Transverse colon (tissue), 4 donors: ENCODE measurements at places on chromosomes 2 and 18. TPM values are rescaled to one million over a fixed set of nuclear protein-coding genes. Genes with fewer than 3 reads are reported as not detected.

POTEC gene
- under 0.01 TPM for total RNA-seq

ZFAND2B gene
- total RNA-seq = 156 TPM

REG1B gene
- total RNA-seq = not detected

DAW1 gene
- total RNA-seq = not detected

CPSF3 gene
- total RNA-seq = 173 TPM

EFR3B gene
- total RNA-seq = under 0.01 TPM

LMAN2L gene
- total RNA-seq = 27.3 TPM

SERPINB11 gene
- not detected for total RNA-seq

TACR1 gene
- 0.20 TPM for total RNA-seq

DOK1 gene
- 21.3 TPM for total RNA-seq

- no peak overlapping the region for H3K4me3 ChIP-seq
- H3K4me1 ChIP-seq = no peaks in the 10 kb centered on the region
- DNase-seq = no peak
- H3K27me3 ChIP-seq = no peaks in the 10 kb centered on the region
- no peak overlapping the region for H3K27ac ChIP-seq
These were observed 326.5 kb upstream of the THUMPD2 start for GRCh38 chr2:40105593-40105992.

- peaks cover 8% of the 10 kb centered on the region for H3K4me1 ChIP-seq
- peaks cover 3% of the 10 kb centered on the region for H3K27me3 ChIP-seq
- DNase-seq = no peak
These were observed 41.5 kb downstream of the SCTR start for GRCh38 chr2:119482481-119483394.

DNA sequence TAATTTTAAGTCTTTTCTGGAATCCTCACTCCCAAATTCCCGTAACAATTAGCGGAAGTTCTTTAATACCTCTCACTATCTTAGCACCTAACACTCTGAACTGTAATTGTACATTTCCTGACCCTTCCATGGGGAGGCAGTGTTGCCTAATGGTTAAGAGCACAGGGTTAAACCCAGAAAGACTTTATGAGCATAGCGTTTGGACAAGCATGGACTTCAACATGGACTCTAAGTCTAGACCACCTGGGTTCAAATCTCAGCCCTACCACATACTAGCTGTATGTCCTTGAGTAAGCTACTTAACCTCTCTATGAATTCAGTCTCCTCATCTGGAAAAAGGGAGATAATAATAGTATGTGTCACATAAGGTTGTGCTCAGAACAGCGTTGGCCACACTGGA, 13.0 kb downstream of the ANTXR1 start:
- H3K4me3 ChIP-seq = no peak overlapping the region
- H3K27ac ChIP-seq = no peak overlapping the region
- peak; percentile 44 for DNase-seq

DNA sequence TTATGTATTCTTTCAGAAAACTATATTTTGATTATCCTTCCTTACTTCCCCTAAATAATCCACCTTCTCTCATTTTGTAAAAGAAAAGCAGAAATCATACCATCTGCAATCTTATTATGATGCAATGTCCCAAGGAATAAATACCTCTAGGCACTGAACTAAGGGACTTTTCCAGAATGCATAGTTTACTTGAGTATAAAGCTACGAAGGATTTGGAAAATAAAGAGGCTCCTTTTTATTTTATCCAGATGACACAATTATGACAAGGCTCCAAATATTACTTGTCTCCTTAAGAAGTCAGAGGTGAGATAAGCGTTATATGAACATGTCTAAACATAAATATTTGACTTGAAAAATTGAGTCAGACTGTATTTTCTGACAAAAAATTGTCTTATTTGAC, 72.1 kb downstream of the COL3A1 start:
- no peak overlapping the region for H3K27ac ChIP-seq
- H3K4me3 ChIP-seq = no peak overlapping the region
- no peak for DNase-seq
- H3K27me3 ChIP-seq = no peaks in the 10 kb centered on the region

DNA sequence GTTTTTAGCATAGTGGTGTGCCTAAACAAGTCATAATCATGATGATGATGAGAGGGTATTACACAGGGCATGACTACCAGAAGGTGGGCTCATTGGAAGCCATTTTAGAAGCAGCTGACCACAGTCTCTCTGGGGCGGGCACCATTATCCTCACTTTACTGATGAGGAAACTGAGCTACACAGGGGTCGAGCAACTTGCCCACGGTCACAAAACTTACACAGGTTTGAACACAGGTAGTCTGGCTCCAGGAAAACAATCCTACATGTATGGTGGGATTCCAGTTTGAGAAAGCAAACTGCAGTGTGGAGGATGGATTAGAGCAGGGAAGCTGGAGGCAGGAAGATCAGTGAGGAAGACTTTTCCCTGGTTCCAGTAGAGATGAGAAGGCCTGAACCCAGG, 6.2 kb downstream of the RHOB start:
- H3K36me3 ChIP-seq = peaks cover 5% of the 10 kb centered on the region
- peaks cover 4% of the 10 kb centered on the region for H3K4me1 ChIP-seq
- no peaks in the 10 kb centered on the region for H3K27me3 ChIP-seq

DNA sequence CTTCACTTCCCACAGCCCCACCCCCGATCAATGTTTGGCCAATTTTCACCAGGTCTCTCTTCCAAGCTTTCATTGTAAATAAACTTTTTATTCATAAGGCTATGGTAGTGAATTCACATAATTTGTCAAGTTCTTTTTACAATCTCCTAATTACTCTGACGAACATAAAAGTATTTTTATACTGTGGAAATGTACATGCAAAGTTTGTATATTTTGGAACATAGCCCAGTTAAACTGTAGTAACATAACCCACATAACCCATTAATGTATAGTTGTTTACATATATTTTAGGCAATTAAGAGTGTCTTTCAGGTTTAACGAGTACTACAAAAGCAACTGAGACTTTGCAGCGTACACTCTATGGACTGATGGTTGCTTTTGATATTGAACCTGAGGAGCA, 228.3 kb upstream of the ERBB4 start:
- no peak overlapping the region for H3K27ac ChIP-seq
- H3K4me1 ChIP-seq = no peaks in the 10 kb centered on the region
- no peak for DNase-seq
- no peaks in the 10 kb centered on the region for H3K36me3 ChIP-seq
- H3K4me3 ChIP-seq = no peak overlapping the region

- H3K27me3 ChIP-seq = no peaks in the 10 kb centered on the region
- H3K4me1 ChIP-seq = no peaks in the 10 kb centered on the region
- H3K27ac ChIP-seq = no peak overlapping the region
- H3K4me3 ChIP-seq = no peak overlapping the region
- H3K36me3 ChIP-seq = no peaks in the 10 kb centered on the region
These were observed 37.5 kb downstream of the KCNS3 start for GRCh38 chr2:17915811-17916518.

DNA sequence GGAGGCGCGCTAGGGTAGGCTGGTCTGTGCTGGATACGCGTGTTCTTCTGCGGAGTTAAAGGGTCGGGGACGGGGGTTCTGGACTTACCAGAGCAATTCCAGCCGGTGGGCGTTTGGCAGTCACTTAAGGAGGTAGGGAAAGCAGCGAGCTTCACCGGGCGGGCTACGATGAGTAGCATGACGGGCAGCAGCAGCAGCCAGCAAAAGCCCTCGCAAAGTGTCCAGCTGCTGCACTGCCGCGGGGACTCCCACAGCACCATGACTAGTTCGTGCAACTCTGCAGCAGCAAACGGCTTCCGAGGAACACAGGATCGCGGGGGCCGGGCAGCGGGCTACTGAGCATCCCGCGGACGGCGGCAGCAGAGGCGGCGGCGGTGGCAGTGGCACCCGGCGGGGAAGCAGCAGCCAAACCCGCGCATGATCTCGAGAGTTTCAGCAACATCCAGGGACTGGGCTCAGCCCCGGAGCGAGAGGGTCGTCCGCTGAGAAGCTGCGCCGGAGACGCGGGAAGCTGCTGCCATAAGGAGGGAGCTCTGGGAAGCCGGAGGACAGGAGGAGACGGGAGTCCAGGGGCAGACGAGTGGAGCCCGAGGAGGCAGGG, 368 bp downstream of the TMEFF2 start:
- H3K27me3 ChIP-seq = peaks cover 88% of the 10 kb centered on the region
- peaks cover 25% of the 10 kb centered on the region for H3K4me1 ChIP-seq
- no peak for DNase-seq
- H3K36me3 ChIP-seq = no peaks in the 10 kb centered on the region

GRCh38 chr2:46849046-46849715, 66.4 kb downstream of the MCFD2 start:
- peak overlapping the region; percentile 93 for H3K27ac ChIP-seq
- H3K4me1 ChIP-seq = peaks cover 54% of the 10 kb centered on the region
- H3K27me3 ChIP-seq = no peaks in the 10 kb centered on the region
- no peaks in the 10 kb centered on the region for H3K36me3 ChIP-seq
- no peak overlapping the region for H3K4me3 ChIP-seq

DNA sequence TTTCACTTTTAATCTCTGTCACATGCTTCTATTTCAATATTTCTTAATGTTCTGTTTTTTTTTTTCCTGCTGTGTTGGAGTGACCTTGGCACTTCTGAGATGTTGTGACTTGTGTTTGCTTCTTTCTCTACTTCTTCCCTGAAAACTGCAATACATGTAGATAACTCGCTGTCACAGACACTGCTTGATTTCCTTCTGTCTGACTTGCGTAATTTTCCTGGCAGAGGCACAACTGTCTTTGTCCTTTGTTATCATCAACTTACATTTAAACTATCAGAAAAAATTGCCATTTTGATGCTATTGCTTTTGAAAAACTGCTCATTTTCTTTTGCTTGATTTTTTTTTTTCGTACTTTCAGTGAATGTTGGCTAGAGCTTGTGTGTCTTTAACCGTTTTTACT, 69.0 kb downstream of the BABAM2 start:
- no peaks in the 10 kb centered on the region for H3K36me3 ChIP-seq
- DNase-seq = peak; percentile 29
- H3K27me3 ChIP-seq = no peaks in the 10 kb centered on the region
- H3K4me1 ChIP-seq = peaks cover 26% of the 10 kb centered on the region

- H3K27ac ChIP-seq = no peak within 1 kb of the TSS
- no peaks in the 10 kb centered on the region for H3K4me1 ChIP-seq
- DNase-seq = no peak
- no peak within 1 kb of the TSS for H3K4me3 ChIP-seq
These were observed at the start of gene SULT1C2 for GRCh38 chr2:108288534-108289106. Gene SULT1C2, plus strand, starts transcription at chr2:108288895. Its CDS starts 4,773 bp downstream, at chr2:108293668.

GRCh38 chr2:12861344-12861930, 144.7 kb downstream of the TRIB2 start:
- peaks cover 10% of the 10 kb centered on the region for H3K4me1 ChIP-seq
- H3K27me3 ChIP-seq = no peaks in the 10 kb centered on the region
- H3K4me3 ChIP-seq = no peak overlapping the region
- DNase-seq = no peak
- H3K36me3 ChIP-seq = no peaks in the 10 kb centered on the region

DNA sequence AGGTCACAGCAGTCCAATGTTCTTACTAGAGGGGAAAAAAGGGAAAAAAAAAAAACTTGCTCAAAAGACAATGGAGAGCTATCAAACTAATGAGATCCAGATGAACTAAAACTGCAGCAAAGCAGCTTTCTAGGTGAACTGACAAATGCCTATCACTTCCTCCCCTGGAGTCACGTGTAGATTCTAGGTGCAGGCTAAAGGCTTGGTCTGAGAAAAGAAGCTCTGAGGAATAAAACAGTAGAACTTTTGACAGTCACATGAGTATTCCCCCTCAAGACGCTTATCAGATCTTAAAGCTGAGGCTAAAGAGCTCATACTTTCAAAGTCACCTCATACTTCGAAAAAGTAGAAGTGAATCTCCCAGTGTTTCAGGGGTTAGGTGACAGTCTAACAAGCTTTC, 42.3 kb downstream of the SMAD2 start:
- no peaks in the 10 kb centered on the region for H3K36me3 ChIP-seq
- no peaks in the 10 kb centered on the region for H3K27me3 ChIP-seq
- no peak overlapping the region for H3K4me3 ChIP-seq
- no peak for DNase-seq

DNA sequence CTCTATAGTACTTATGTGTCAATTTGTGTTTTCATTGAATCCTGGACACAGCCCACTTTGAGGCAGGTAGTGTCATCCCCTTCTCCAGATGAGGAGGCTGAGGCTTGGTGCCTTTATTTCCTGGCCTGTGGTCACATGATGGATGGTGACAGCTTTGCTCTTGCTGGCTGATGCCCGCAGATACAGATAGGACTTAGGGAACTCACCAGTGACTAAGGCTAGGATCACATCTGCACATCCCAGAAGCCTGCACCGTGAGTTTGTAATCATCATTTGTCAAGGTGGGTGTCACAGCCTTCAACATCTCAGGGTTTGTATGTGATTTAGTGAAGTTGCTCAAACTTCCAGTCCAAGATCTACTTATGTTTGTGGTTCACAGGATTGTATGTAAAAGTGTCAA, 295.1 kb upstream of the RAB12 start:
- no peaks in the 10 kb centered on the region for H3K27me3 ChIP-seq
- no peaks in the 10 kb centered on the region for H3K4me1 ChIP-seq
- H3K27ac ChIP-seq = no peak overlapping the region
- H3K4me3 ChIP-seq = no peak overlapping the region

- H3K4me3 ChIP-seq = no peak overlapping the region
- no peaks in the 10 kb centered on the region for H3K27me3 ChIP-seq
- no peaks in the 10 kb centered on the region for H3K36me3 ChIP-seq
These were observed 54.0 kb upstream of the CWC22 start for GRCh38 chr2:180061085-180061484.

DNA sequence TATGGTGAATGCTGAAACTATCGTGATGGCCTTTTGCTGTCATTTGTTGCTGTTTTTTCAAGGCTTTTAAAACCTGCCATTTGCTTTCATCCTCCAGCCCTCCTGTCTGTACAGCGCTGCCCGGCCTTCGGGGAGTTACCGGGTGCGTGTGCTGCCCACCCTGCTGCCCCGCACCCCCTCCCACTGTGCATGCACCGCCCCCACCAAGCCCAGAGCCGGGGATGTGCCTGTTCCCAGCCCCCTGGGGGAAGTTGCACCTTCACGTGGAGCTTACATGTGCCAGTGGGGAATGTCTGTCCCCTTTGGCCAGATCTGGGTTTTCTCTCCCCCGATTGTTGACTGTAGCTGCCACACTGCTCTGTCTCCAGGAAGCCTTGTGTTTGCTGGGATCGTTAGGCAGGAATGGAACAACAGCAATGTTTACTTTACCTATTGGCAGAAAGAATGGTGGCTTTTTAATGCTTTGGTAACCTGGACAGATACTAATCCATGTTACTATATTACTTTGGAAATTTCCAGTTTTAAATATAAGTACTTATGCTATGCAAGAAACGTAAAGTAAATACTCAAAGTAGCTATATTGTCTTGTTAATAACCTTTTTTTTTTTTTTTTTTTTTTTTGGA, 64.8 kb upstream of the RBM44 start:
- H3K4me1 ChIP-seq = peaks cover 40% of the 10 kb centered on the region
- DNase-seq = no peak
- peak overlapping the region; percentile 84 for H3K27ac ChIP-seq
- no peaks in the 10 kb centered on the region for H3K36me3 ChIP-seq
